Memory B cell (primary cell): ENCODE measurements at places on chromosomes 3 and 15.

DNA sequence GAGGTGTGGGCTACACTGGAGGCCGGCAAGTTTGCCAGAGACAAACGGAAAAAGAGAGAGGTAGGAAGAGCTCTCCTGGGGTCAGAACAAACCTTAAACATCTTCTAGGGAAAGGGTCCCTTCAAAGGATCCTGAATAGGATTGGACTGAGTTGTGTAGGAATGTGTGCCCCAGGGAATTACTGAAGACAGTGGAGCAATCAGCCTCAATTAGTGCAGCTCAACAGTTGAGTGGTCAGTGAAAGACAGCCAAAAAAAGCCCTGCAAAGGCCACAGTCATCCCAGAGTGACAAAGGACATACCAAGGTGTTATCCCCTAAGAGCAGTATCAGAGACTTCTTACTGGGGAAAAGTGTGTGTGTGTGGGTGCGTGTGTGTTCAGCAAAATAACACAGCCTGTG, 70.3 kb downstream of the NUP210 start:
- peaks cover 13% of the 10 kb centered on the region for H3K4me1 ChIP-seq
- peaks cover 40% of the 10 kb centered on the region for H3K36me3 ChIP-seq
- H3K4me3 ChIP-seq: no peak overlapping the region
- no peaks in the 10 kb centered on the region for H3K27me3 ChIP-seq
- H3K27ac ChIP-seq: no peak overlapping the region
- no peak for DNase-seq

- peaks cover 38% of the 10 kb centered on the region for H3K4me1 ChIP-seq
- H3K36me3 ChIP-seq: peaks cover 18% of the 10 kb centered on the region
- H3K27me3 ChIP-seq: no peaks in the 10 kb centered on the region
- DNase-seq: no peak
- H3K4me3 ChIP-seq: no peak overlapping the region
Measured at GRCh38 chr3:196423044-196423781, 9.0 kb downstream of the UBXN7 start.

- H3K36me3 ChIP-seq: no peaks in the 10 kb centered on the region
- H3K27ac ChIP-seq: no peak overlapping the region
- no peaks in the 10 kb centered on the region for H3K4me1 ChIP-seq
- H3K4me3 ChIP-seq: no peak overlapping the region
- peaks cover 5% of the 10 kb centered on the region for H3K27me3 ChIP-seq
- no peak for DNase-seq
Measured at GRCh38 chr3:66010739-66011655, 27.7 kb downstream of the MAGI1 start.

- H3K4me1 ChIP-seq: no peaks in the 10 kb centered on the region
- no peak overlapping the region for H3K27ac ChIP-seq
- no peaks in the 10 kb centered on the region for H3K36me3 ChIP-seq
- no peak for DNase-seq
- no peaks in the 10 kb centered on the region for H3K27me3 ChIP-seq
Measured at GRCh38 chr3:69825446-69825845, 86.2 kb downstream of the MITF start.

DNA sequence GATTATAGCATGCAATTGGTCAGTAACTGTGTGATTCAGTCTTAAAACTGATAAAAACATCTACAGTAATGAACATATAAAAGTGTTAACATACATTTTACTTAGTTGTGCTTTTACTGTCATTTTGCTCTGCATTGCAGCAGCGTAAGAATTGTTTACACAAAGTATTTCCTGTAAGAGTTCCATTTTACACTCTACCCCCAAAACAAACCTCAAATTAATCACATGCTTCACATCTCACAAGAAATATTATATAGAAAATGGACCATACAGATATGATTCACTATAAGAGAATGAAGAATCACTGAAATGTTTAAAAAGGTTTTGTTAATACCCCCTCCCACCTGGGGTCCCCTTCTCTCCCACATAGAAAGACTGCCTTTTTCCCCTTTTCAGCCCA, 225.9 kb upstream of the LRRN1 start:
- H3K27me3 ChIP-seq: peaks cover 5% of the 10 kb centered on the region
- H3K4me1 ChIP-seq: no peaks in the 10 kb centered on the region
- H3K4me3 ChIP-seq: no peak overlapping the region
- DNase-seq: no peak
- no peak overlapping the region for H3K27ac ChIP-seq

GRCh38 chr3:120093911-120094775, at the start of gene GSK3B:
Gene GSK3B (minus strand): TSS chr3:120094447. CDS start chr3:120093434, 1,013 bp downstream.
- peak; percentile 70 for DNase-seq
- H3K36me3 ChIP-seq: peaks cover 6% of the 10 kb centered on the region
- H3K4me3 ChIP-seq: no peak within 1 kb of the TSS
- no peaks in the 10 kb centered on the region for H3K27me3 ChIP-seq
- H3K27ac ChIP-seq: no peak within 1 kb of the TSS
- H3K4me1 ChIP-seq: peaks cover 13% of the 10 kb centered on the region

GRCh38 chr3:105967117-105967516, 98.3 kb upstream of the CBLB start:
- H3K36me3 ChIP-seq: peaks cover 9% of the 10 kb centered on the region
- DNase-seq: no peak
- no peak overlapping the region for H3K27ac ChIP-seq
- no peaks in the 10 kb centered on the region for H3K27me3 ChIP-seq
- H3K4me1 ChIP-seq: no peaks in the 10 kb centered on the region

GRCh38 chr15:28289694-28290463, 32.1 kb downstream of the HERC2 start:
- H3K4me3 ChIP-seq: peak overlapping the region; percentile 46
- no peak for DNase-seq
- no peaks in the 10 kb centered on the region for H3K27me3 ChIP-seq
- peak overlapping the region; percentile 10 for H3K27ac ChIP-seq

DNA sequence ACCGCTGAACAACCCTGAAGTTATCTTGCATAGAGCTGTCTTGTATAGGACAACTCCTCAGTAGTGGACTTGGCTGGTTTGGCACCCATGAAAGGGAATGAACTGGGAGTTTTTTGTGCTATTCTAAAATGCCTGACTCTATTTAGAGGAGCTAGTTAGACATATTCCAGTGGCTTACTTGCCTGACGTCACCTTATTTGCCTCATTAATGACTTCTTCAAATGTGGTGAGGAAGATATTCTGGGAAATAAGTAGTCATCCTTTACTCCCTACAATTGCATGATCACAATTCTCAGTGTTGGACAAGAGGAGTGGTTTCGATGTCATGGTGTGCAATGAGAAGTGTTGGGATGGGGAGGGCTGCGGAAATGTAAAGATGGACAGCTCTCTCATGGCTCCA, 509.2 kb upstream of the MDFIC2 start:
- no peak for DNase-seq
- no peak overlapping the region for H3K4me3 ChIP-seq
- no peaks in the 10 kb centered on the region for H3K4me1 ChIP-seq
- H3K27me3 ChIP-seq: peaks cover 4% of the 10 kb centered on the region

DNA sequence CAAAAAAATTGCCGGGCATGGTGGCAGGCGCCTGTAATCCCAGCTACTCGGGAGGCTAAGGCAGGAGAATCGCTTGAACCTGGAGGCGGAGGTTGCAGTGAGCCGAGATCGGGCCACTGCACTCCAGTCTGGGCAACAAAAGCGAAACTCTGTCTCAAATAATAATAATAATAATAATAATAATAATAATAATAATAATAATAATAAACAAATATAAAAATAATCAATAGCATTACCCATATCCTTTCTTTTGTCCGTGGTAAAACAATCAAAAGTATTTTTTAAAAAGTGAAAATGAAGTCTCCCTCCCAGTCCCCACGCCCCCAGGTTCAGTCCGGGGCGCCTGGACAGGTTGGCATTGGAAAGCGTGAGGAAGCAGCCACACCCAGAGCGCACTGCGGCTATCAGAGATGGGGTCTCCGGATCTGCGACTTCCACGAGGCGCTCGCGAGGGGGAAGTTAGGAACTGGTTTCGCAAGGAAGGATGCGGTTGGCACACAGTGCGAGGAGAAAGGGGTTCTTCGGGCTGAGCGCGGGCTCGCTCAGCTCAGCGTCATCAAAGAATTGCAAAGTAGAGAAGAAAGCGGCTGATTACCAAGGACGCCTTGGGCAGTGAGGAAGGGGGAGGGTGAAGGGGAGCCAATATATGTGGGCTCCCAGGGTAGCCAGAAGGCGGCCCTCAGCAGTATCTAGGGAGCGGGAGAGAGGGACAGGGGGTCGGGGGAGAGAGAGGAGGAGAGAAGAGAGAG, 69.5 kb upstream of the EPHB3 start:
- H3K27ac ChIP-seq: no peak overlapping the region
- peaks cover 9% of the 10 kb centered on the region for H3K4me1 ChIP-seq
- no peak for DNase-seq
- no peak overlapping the region for H3K4me3 ChIP-seq

- H3K36me3 ChIP-seq: no peaks in the 10 kb centered on the region
- H3K27me3 ChIP-seq: no peaks in the 10 kb centered on the region
- peaks cover 36% of the 10 kb centered on the region for H3K4me1 ChIP-seq
- no peak overlapping the region for H3K4me3 ChIP-seq
- no peak overlapping the region for H3K27ac ChIP-seq
Measured at GRCh38 chr15:99449514-99449913, 116.3 kb upstream of the MEF2A start.

DNA sequence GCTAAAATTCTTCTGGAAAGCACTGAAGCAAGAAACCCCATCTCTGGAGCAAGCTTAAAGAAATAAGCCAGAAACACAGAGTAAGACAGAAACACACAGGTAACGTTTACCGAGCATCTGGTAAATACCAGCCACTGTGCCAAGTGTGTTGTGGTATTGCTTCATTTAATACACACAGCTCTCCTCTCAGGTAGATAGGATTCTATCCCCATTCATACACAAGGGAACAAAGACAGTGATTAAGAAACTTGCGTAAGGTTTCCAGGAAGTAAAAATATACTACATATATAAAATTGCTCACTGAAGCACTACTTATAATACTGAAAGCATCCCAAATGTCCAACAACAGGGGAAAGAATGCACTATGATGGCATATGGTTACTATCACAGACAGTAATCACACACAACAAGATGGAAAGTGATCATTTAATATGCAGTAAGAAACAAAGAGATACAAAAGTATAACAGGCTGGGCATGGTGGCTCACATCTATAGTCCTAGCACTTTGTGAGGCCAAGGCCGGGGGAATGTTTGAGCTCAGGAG, 27.5 kb downstream of the TAMM41 start:
- peak overlapping the region; percentile 58 for H3K27ac ChIP-seq
- H3K36me3 ChIP-seq: peaks cover 40% of the 10 kb centered on the region
- no peak overlapping the region for H3K4me3 ChIP-seq
- no peaks in the 10 kb centered on the region for H3K27me3 ChIP-seq
- no peak for DNase-seq

GRCh38 chr3:194318511-194319161, 32.5 kb downstream of the CPN2 start:
- peaks cover 7% of the 10 kb centered on the region for H3K4me1 ChIP-seq
- peaks cover 10% of the 10 kb centered on the region for H3K27me3 ChIP-seq
- no peak for DNase-seq
- peaks cover 4% of the 10 kb centered on the region for H3K36me3 ChIP-seq

GRCh38 chr3:190119461-190120268, 1.0 kb downstream of the P3H2 start:
- peaks cover 6% of the 10 kb centered on the region for H3K4me1 ChIP-seq
- H3K36me3 ChIP-seq: peaks cover 3% of the 10 kb centered on the region
- H3K4me3 ChIP-seq: peak overlapping the region; percentile 52
- no peak for DNase-seq
- peaks cover 17% of the 10 kb centered on the region for H3K27me3 ChIP-seq
- no peak overlapping the region for H3K27ac ChIP-seq

- H3K4me3 ChIP-seq: no peak overlapping the region
- H3K27ac ChIP-seq: no peak overlapping the region
- H3K4me1 ChIP-seq: no peaks in the 10 kb centered on the region
- no peaks in the 10 kb centered on the region for H3K36me3 ChIP-seq
Measured at GRCh38 chr15:38266247-38266986, 13.8 kb downstream of the SPRED1 start.

DNA sequence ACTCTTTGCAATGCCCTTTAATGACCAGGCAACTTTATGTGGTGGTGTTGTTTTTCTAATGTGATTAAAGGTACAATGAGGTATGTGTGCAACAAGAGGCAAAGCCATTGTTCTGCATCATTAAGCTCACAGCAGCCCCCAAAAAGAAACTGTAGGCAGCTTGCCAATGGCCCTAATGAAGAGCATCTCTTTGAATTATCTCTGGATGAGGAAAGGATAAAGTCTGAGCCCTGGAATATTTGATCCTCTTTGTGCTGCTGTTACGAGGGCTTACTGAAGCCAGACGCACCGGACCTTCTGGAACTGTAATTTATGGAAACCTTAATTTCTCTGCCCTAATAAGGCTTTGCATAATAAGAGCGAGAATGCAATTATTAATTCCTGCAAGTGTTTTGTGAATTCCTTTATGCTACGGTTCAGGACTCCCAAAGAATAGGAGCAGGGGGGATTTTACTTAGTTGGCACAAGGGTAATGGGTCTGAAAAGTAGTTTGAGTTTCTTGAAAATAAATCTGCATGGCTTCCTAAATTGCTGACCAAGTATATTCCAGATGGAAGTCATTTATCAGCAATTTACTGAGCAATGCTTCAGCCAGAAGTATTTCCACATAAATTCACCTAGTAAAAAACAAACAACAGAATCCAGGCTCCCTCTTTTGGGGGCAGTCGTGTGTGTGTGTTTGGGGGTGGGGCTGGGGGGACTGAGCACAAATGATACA, 193.4 kb downstream of the PDZRN3 start:
- H3K27me3 ChIP-seq: no peaks in the 10 kb centered on the region
- no peaks in the 10 kb centered on the region for H3K4me1 ChIP-seq
- DNase-seq: no peak
- no peaks in the 10 kb centered on the region for H3K36me3 ChIP-seq
- no peak overlapping the region for H3K4me3 ChIP-seq
- H3K27ac ChIP-seq: no peak overlapping the region

DNA sequence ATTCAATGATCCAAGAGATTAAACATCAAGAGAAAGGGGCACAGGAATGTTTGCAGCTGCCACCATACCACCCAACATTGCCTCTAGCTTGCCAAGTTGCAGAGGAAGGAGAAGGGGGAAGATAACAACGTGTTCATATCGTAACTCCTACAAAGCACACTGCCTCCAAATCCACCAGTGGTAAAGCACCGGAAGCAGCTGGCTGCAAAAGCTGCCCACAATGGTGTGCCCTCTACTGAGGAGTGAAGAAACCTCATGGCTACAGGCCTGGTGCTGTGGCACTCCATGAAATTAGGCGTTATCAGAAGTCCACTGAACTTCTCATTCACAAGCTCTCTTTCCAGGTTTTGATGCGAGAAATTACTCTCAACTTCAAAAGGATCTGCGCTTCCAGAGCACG, 263.9 kb upstream of the STT3B start:
- no peaks in the 10 kb centered on the region for H3K36me3 ChIP-seq
- no peak overlapping the region for H3K27ac ChIP-seq
- no peak overlapping the region for H3K4me3 ChIP-seq
- H3K27me3 ChIP-seq: peaks cover 14% of the 10 kb centered on the region
- no peak for DNase-seq

GRCh38 chr3:28250999-28251398, 9.6 kb downstream of the CMC1 start:
- no peaks in the 10 kb centered on the region for H3K27me3 ChIP-seq
- H3K4me3 ChIP-seq: no peak overlapping the region
- H3K27ac ChIP-seq: no peak overlapping the region
- DNase-seq: no peak

- no peak for DNase-seq
- H3K4me3 ChIP-seq: no peak overlapping the region
- H3K27ac ChIP-seq: no peak overlapping the region
- no peaks in the 10 kb centered on the region for H3K27me3 ChIP-seq
- peaks cover 2% of the 10 kb centered on the region for H3K36me3 ChIP-seq
Measured at GRCh38 chr3:31937225-31937624, 43.8 kb downstream of the OSBPL10 start.
